ENCODE measurements at places on chromosomes 2 and 18. TPM values are rescaled to one million over a fixed set of nuclear protein-coding genes. Genes with fewer than 3 reads are reported as not detected.
A peak's percentile ranks its signal among the peaks of the same experiment; 100 is the strongest.

DNA sequence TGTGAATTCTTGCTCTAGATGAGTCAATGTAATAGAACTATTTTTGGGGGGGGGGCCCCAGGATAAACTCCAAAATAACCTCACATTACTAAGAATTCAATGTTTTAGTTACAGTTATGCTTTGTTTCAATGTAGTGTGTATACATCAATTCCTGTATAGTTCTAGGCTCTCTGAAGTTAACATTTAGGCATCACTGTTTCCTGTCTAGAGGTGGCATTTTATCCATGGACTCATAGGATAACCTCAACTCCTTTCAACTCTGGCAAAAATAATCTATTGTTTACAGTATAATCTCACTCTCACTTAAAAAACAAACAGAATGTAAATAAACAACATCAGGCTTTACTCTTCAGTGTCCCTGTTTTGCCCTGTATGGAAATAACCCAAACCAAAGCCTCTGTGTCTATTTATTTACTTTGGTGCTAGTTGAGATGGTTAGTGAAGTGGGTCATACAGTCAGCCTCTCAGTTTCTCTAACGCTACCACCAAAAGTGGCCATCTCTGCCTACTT, 79.3 kb upstream of the MMADHC start:
- no peak for DNase-seq

- peak; percentile 39 for DNase-seq
Observed at GRCh38 chr2:240436683-240437550, 1.5 kb downstream of the GPC1 start.

DNA sequence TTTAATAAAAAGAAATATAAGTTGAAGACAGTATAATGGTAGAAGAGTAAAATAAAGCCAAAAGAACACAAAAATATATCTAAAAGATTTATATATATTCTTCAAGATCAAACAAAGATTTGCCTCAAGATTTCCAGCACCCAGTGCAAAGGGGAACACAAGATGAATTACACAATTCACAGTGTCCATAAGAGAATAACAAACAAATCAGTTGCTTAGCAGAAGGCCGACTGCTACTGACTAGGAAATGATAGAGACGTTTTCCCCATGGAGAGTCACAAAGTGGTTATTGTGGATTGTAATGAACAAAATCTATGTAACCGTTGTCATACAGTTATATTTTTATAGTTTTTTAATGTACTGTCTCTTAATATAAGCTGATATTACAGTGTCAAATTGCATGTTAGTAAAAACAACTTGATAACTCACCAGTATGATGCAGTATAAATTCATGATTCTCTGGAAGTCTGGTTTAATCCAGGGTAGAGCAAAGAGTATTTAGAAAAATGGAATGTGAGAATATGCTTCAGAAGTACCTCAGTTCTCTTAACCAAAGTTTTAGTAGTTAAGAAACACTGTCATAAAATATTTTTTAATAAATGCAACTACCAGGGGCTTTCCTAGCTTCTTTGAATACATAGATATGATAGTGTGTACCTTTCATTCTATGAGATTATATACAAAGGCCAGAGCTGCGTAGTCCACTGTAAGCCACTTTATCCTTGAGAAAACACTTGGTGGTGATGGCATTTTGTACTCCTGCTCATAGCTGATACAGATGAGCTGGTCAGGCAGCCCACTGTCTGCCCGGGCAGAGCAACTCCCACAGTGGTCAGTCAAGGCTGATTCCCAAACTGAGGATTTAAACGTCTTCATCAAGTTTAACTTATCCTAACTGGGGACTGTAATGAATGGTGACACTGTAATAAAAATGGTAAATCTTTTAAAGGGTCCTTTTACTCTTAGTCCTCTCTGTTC, 180.5 kb upstream of the DTNA start:
- DNase-seq, result no peak

DNA sequence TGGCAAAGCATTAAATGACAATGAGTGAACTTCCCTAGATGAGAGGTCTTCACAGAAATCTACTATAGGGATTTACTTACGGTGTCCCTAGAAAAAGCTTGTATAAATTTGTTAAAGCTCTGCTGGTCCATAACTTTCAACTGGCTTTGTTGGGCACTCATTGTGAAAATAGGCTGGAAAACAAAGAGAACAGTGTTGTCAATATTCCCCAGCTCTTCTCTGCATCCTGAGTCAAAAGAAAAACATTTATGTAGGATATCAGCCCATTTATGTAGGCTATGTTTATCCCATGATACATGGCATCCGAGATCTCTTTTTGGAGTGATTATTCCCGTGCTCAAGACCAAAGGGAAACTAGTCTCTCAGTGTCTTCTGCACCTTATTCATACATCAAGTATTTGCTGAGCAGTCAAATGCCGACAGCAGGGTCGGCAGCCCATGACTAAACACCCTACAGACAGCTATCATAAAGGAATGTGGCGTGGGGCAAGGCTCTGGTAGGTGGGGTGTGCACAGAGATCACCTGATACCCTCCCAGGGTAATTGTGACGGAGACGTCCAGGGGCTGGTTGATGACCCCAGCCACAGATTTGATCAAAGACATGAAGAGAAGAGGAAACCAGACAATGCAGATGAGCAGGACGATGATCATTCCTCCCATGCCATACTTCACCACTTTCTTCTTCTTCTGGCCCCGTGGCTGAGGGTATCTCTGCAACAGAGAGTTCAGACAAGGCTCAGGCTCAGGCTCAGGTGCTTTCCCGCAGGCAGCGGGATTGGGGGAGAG, 155.9 kb downstream of the NAPG start:
- no peak for DNase-seq

DNA sequence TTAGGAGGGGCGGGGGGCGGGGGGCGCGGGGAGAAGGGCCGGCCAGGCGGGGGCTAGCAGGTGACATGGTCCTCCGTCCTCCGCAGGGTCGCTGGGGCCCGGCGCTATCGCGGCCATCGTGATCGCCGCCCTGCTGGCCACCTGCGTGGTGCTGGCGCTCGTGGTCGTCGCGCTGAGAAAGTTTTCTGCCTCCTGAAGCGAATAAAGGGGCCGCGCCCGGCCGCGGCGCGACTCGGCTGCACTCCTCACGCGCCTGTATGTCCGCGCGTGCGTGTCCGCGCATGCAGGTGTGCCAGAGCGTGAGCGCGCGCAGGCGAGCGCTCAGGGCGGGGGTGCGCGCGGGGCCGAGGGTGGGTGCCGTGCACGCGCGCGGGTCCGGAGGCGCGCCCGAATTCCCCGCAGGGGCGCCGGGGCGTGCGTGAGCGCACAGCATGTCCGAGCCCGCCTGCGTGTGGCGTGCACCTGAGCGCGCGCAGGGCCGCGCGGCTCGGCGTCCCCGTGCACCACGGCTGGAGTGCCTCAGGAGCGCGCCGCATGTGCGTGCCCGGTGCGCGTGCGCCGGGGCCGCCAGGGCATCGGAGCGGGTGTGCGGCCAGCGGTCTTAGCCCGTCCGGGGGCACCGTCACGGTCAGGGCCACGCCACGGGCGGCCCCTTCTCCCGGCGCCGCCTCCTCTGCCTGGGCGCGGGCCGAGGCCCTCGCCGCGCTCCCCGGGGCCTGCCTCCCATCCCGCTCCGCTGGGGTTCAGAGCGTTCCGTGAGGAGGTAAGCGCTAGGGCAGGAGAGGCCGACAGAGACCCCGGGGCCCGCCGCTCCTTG, 6.3 kb downstream of the SNORC start:
- no peak for DNase-seq

DNA sequence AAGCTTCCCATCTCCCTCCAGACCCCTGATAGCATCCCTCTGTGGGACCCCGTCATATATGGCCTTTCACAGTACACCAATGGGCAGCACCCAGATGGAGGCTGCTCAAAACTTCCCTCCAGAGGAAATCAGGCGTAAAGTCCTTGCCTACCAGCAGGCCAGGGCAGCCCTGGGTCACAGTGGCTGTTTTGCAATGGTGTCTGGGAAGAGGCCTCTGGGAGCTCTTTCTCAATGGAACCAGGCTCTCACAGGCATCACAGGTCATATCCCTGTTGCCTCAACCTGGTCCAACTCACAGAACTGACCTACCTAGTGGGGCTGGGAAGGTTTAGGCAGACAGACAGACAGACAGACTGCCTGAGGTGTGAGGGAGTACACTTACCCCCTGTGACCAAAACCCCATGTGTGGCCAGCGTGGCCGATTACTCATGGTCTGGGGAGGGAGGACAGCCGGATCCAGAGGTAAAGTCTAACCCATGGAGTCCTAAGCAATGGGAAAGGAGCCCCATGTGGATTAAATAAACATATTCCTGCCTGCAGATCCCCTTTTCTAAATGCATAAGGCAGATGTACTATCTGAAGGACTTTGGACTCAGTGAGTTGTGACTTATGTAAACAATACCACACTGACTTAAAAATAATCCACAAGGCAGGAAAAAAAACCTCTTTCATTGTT, 58.2 kb downstream of the BCL2L11 start:
- peak; percentile 34 for DNase-seq

- DNase-seq, result no peak
Observed at GRCh38 chr2:179224361-179224760, 40.3 kb downstream of the SESTD1 start.

- DNase-seq, result no peak
Observed at GRCh38 chr2:238484522-238485452, 58.1 kb downstream of the ASB1 start.

- no peak for DNase-seq
Observed at GRCh38 chr2:170360546-170361089, 182.7 kb downstream of the MYO3B start.

GRCh38 chr18:37532917-37533316, 32.7 kb downstream of the CELF4 start:
- no peak for DNase-seq

DNA sequence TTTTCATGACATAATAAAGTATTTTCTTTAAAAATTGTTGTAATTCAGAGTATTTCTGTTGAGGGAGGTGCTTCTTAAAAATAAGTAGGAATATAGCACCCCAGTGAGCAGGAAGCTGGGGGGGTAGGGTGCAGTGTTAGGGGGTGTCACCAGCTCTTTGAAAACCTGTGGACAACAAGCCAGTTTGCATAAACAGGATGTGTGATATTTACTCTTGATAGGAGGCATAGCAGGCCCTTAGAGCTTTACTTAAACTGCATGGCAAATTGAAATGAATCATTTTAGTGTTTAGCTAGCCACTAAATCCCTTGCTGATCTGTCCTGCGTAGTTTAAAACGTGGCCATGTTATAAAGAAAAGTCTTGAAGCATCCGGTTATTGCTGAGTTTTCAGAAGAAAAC, 8.4 kb downstream of the TGIF1 start:
- DNase-seq, result peak; percentile 61

DNA sequence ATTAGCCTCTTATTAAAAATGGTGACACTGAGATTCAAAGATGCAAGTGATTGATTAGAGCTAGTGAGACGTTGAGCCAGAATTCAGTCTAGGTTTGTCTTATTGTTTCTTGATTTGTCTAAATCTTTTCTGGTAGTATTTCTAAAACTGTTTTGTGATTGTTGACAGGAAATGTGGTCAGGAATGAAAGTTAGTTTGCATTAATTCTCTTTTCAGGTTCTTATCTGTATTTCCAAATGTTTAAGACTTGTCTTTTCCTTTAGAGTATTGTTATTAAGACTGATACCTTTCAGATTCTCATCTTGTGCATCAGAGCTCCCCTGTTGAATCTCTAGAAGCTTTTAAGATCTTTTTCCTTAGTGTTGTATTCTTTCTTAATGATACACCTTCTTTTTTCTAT, 89.3 kb downstream of the MBD5 start:
- no peak for DNase-seq

DNA sequence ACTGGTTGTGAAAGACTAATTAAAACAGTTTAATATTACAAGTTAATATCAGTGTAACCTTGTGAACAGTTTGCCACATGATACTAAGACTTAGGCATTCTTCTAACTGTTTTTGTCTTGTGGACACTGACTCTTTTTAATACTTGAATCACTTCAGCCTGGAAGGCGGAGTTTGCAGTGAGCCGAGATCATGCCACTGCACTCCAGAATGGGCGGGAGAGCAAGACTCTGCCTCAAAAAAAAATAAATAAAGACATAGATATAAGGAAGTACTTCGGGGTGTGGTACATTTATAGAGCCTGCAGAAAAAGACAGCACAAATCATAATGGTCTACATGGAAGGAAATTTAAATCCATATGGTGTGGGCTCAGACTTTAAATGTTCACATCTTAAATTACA, 300.4 kb upstream of the NETO1 start:
- DNase-seq, result no peak

DNA sequence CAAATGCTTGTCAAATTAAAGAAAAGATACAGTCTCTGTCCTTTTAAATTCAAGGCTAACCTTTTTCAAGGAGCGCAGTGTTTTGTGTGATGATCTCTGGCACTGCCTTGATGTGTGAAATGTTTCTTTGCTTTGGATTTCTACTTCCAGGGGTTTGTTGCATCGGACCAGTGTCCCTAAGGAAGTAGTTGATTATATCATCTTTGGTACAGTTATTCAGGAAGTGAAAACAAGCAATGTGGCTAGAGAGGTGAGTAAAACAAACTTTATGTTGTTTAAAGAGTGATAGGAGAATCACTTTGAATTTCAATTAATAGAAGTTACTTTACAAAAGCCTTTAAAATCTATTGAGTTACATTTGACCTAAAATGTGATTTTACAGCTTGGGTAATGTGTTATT, 28.8 kb downstream of the HADHB start:
- peak; percentile 45 for DNase-seq

- no peak for DNase-seq
Observed at GRCh38 chr18:272650-273049, 4.8 kb upstream of the THOC1 start.

DNA sequence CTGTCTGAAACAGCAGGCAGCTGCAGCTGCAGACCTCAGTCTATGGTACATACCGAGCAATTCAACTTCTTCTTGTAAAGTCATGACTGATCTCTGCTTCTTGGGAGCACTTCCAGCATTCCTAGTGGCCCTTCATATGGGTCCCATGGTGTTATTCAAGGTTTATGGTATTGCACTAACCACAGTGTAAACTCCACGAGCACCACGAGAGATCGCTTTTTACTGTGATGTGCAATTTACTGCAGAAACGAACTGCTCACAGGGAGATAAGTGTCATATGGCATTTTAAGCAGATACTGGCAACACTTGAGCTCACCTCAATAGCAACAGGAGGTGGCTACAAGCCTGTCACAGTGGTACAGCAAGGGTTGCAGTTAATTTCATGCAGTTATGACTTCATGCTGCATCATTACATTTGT, 38.6 kb upstream of the SH3BP4 start:
- DNase-seq, result peak; percentile 90

DNA sequence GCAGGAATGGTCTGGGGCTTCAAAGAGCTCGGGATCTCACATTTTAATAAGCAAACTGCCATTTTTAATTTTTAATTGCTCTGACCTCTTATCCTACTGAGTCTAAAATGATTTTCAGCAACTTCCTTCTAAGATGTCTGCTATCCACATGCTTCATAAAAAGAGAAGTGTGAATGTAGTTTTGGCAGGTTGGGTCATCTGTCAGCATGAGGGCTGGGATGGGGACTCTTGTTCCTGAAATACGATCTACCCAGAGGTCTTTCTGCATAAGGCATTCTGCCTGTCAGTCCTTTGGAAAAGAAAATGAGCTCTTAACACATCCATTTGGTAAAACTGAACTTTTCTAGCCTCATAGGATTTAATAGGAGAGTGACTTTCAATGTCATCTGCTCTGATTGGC, 252.8 kb upstream of the APCDD1 start:
- DNase-seq, result no peak

Gene EIF5B
- 19.0 TPM for total RNA-seq

Gene MYOM1
- 0.86 TPM for total RNA-seq

Gene GKN2
- total RNA-seq, result not detected

Gene IL1RL1
- total RNA-seq, result 0.32 TPM

Gene CENPA
- 7.4 TPM for total RNA-seq

Gene PDE1A
- total RNA-seq, result 1.7 TPM

Gene ALLC
- not detected for total RNA-seq

Measured in fibroblast of villous mesenchyme (primary cell).